LHCN-M2 (cell line): ENCODE measurements at places on chromosomes 2 and 18.

- no peak for DNase-seq
Observed at GRCh38 chr2:115163572-115163971, 721.1 kb downstream of the DPP10 start.

- no peak for DNase-seq
Observed at GRCh38 chr2:232973011-232973735, 39.9 kb downstream of the NGEF start.

DNA sequence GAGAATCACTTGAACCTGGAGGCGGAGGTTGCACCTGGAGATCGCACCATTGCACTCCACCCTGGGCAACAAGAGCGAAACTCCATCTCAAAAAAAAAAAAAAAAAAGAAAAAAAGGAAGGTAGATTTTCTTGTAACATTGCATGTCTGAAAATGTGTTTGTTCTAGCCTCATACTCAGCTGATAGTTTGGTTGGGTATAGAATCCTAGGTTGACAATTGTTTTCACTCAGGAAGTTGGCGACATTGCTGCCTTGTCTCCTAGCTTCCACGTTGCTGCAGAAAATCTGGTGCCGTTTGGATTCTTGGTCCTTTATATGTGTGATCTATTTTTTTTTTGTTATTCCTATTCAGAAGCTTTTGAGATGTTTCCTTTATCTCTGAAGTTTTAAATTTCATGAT is 4.7 kb downstream of the ING5 start:
- DNase-seq: peak; percentile 17

DNA sequence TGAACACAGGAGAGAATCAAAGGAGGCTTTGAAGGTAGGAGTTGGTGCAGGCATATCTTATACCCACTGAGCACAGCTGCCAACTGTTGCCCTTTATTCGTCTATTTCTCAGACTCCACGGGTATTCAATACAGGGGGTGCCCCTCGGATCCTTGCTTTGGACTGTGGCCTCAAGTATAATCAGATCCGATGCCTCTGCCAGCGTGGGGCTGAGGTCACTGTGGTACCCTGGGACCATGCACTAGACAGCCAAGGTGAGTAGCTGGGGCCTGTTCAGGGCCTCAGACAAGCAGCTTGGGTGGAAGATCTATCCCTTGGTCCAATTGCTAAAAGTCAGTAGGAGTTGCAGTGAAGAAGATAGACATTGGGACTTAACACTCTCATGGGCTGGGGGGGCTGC is 5.2 kb downstream of the CAD start:
- no peak for DNase-seq

DNA sequence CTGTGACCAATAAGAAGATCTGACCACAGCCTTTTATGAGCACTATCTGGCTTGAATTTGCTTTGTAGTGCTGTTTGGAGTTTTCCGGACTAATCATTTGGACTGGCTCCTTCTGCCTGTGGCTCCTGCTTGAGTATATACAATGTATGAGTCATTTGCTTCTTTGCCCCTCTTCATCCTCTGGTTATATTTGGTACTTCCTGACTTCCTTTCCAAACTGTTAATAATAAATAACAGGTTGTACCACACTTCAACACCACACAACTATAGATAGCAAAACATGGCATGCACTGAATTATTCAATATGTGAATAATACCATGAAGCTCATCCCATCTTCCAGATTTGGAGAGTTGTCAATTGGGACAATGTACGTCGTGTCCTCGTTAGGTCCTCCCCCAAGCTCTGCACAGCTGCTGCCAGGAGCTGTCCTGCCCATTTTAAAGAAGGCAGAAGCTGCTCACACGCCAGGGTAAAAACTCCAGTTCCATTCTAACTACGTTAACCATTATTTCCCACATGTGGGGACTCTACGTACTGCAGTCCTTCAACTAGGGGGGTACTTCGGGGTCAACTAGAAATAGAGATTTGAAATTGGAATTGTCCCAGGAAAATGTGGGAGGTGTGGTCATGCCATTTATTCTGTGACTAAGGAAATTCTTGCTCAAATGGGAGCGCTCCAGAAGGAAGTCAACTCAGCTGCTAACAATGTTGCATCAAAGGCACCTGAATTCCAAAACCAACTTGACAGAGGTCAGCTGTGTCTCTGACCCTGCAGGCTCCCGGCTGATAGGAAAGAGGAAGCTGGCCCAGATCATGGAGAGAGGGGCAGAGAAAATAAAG is 38.1 kb downstream of the ST8SIA5 start:
- peak; percentile 57 for DNase-seq

DNA sequence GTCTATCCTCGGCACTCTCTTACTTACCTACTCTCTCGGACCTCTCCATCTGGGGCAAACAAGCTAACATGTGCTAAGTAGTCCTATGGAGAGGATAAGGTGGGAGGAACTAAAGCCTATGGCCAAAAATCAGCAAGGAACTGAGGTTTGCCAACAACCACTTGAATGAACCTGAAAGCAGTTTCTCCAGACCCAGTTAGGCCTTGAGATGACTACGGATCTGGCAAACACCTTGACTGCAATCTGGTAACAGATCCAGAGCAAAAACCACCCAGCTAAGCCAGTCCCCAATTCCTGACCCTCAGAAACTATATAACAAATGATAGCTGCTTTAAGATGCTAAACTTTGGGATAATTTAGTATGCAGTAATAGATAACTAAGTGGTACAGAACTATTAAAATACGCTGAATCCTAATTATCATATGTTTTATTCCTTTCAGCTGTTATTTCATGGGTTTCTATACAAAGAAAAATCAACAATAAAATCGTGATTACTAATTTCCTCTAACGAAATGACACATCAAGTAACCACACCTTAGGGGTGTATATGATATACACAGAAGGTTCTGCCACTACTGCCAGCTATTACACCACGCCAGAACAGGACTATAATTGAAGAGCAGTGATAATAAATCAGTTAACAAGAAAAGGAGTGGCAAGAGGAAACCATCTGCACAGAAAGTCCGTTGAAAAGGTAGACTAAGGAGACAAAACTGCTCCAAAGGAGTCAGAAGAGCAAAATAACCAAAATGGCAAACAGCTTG is 3.2 kb downstream of the FARSB start:
- no peak for DNase-seq

DNA sequence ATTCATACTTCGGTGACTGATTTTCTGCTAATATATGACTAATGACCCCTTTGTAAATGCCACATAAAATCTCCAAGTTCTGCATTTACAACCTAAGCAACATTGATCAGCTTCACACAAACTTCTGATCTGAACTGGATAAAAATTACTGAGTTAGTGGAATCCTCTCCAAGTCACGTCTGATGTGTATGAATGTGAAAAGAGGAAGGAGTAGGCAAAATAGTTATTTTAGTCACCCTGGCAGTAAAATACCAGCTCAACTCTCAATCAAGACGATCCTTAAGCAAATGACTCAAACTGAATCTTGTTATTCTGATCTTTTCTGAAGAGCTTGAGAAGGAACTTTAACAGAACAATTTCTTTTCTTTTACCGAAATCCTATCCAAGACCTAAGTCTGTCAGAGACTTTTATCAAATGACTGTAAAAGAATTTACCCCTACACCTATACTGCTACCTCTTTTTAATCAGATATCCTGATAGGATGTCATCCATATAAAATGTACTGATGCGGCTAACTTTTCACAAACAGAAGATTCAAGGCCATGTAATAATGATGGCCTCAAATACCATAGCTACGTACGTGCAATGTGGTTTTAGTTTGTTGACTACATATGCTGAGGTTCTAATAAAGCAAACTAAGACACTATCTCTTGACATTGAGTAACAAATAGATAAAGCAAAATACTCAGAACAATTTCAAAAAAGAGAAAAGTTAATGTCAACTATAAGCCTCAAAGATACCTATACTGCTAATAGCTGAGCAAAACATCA is 23.7 kb downstream of the CUL3 start:
- DNase-seq: no peak
